ENCODE measurements at places on chromosomes 2 and 18. TPM values are rescaled to one million over a fixed set of nuclear protein-coding genes. Genes with fewer than 3 reads are reported as not detected.

DNA sequence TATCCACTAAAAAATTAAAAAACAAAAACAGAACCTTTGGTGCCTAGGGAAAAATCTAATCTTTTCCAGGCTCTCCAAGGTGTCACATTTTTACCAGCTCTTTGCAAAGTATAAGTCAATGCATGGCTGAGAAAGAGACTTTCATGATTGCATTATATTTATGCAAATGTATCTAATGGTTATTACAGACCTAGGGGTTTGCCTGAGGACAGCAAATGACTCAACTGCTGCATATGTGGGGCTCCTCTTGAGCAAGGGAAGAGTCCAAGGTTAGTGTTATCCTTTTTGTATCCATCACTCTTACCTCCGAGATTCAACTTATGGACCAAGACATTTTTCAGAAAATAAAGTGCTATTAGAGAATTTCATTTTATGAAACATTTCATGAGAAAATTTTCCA is 33.9 kb upstream of the RMP24 start:
- no peak for DNase-seq

GRCh38 chr2:234203135-234203984 is 152.9 kb downstream of the SPP2 start:
- DNase-seq = no peak

DNA sequence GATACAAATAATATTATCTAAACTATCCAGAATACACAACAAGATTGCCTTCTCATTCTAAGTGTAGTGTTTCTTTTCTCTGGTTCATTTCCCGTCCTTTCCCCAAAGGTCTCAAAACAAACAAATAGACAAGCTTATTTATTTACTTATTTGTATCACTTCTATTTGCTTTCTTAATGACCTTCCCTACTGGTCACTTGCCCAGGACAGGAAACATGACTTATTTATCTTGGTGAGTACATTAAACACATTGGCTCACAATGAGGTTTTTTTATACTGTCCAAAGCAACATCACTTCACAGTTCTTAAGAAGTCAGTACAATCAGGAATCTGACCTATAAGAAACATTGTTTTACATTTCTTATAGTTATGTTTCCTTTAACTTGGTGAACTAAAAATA is 123.3 kb upstream of the KYNU start:
- DNase-seq = no peak

GRCh38 chr2:225600865-225601264 is 201.4 kb downstream of the NYAP2 start:
- DNase-seq = no peak

DNA sequence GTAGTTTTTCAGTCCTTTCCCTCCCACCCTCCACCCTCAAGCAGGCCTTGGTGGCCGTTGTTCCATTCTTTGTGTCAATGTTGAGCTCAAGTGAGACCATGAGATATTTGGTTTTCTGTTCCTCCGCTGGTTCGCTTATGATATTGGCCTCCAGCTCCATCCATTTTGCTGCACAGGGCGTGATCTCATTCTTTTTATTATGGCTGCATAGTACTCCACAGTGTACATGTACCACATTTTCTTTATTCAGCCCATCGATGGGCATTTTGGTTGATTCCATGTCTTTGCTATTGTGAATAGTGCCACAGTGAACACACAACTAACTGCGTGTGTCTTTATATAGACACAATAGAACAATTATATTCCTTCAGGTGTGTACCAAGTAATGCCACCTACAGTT is 14.1 kb downstream of the AGAP1 start:
- no peak for DNase-seq

DNA sequence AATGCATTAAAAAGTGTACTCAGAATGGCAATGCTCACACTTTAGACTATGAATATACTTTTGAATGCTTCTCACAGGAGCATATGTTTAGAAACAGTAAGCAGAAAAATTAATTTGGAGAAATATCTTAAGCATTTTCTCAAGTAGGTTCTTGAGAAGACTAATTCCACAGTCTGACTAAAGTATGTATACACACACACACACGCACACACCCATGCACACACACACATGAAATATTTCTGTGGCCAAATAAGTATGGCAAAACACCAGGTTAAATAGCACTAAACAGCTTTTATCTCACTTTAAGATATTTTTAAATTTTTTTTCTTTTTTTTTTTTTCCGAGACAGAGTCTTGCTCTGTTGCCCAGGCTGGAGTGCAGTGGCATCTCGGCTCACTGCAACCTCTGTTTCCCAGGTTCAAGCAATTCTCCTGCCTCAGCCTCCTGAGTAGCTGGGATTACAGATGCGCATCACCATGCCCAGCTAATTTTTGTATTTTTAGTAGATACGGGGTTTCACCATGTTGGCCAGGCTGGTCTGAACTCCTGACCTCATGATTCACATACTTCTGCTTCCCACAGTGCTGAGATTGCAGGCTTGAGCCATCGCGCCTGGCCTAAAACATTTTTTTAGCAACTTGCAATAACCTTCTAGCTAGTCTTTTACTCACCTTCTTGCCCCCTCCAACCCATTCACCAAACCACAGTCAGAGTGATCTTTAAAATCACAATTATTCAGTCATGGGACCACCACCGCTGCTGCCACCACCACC is 67.5 kb upstream of the SCG2 start:
- no peak for DNase-seq

DNA sequence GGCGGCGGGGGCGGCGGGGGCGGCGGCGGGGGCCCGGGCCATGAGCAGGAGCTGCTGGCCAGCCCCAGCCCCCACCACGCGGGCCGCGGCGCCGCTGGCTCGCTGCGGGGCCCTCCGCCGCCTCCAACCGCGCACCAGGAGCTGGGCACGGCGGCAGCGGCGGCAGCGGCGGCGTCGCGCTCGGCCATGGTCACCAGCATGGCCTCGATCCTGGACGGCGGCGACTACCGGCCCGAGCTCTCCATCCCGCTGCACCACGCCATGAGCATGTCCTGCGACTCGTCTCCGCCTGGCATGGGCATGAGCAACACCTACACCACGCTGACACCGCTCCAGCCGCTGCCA is 644 bp downstream of the ONECUT2 start:
- no peak for DNase-seq

- no peak for DNase-seq
Measured at GRCh38 chr2:2824588-2824987, 493.5 kb upstream of the MYT1L start.

DNA sequence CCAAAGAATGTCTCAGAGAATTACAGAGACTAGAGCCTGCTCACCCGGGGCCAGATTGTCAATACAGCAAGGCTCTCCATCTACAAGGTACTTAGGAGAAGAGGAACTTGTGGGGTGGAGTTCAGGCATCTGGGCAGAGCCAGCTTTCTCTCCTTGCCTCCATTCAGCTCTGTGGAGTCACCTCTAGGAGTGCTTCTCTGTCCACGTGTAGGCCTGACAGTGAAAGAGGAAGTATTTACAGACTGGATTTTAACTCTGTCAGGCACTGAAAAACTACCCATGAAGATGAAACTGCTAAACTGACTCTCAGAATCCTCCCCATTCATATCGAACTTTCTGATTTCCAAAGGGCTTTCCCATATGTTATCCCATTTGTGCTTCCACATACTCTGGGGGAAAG is 315.6 kb downstream of the SETBP1 start:
- DNase-seq = no peak

DNA sequence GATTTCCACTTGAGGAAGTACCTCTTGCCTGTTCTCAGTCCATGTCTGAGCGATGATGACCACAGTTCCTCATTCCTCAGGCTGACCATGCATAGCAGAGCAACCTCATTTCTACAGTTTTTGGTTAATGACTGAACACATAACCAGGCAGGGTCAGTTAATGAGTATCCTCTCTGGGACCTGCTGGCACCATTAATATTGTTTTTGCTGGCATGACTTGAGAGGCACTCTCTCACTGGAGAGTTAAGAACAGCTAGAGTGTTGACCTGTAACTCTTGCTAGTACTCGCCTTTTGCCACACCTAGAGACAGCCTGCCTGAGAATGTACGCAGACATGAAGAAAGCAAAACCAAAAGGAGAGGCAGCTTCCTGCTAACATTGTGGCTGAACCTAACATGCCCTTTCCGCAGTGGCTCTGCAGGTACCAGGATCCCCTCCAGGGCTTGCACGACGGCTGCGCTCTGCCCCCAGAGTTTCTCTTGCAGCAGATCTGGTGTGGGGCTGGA is 23.9 kb downstream of the PECR start:
- no peak for DNase-seq

DNA sequence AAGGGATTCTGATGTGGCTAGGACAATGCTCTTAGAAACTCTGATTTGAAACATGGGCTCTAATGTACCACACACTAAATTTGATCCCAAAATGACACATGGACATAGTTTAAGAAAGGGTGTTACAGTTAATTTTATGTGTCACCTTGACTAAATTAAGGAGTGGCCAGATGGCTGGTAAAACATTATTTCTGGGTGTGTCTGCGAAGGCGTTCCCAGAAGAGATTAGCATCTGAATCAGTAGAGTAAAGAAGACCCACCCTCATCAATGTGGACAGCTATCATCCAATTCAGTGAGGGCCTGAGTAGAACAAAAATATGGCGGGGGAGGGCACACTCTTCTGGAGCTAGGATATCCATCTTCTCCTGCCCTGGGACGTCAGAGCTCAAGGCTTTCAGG is 283.1 kb upstream of the CHAC2 start:
- no peak for DNase-seq

DNA sequence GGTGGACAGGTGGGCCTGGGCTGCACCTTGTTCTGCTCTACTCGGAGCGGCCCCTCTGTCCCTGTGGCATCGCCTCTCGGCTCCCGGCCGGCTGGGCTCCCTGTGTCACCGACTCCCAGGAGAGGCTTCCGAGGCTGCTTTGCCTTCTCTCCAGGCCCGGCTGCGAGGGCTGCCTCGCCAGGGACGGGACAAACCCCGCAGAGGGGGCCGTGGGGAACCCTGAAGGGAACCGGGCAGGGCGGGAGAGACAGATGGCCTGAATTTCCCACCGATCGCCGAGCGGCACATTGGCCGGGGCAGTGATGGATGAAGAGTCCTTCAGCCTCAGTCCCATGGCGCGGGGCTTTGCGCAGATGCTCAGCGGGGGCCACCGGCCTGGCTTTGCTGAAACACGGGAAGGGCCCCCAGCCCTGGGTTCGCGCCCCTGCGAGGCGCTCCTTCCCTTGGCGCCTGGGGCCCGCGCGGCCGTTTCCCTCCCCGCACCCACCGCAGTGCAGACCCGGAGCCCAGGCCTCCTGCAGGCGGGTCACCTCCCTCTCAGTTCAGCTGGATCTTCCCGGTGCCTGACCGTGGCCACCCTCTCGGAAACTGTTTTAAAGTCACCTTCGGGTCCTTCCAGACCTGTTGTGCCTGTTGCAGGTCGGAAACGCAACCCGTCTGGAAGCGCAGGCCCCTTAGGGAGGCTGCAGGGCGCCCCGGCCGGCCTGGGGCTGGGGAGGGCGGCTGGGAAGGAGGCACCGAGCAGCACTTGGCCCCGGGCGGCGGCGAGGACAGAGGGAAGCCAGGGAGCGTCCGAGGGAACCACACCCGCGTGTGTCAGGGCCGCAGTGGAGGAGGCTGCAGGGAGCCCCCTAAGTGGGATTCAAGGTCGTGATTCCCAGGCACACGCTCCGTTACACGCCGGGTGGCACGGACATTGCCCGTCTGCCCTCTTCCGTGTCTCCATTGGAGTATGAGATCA is 341.9 kb upstream of the SALL3 start:
- DNase-seq = no peak

DNA sequence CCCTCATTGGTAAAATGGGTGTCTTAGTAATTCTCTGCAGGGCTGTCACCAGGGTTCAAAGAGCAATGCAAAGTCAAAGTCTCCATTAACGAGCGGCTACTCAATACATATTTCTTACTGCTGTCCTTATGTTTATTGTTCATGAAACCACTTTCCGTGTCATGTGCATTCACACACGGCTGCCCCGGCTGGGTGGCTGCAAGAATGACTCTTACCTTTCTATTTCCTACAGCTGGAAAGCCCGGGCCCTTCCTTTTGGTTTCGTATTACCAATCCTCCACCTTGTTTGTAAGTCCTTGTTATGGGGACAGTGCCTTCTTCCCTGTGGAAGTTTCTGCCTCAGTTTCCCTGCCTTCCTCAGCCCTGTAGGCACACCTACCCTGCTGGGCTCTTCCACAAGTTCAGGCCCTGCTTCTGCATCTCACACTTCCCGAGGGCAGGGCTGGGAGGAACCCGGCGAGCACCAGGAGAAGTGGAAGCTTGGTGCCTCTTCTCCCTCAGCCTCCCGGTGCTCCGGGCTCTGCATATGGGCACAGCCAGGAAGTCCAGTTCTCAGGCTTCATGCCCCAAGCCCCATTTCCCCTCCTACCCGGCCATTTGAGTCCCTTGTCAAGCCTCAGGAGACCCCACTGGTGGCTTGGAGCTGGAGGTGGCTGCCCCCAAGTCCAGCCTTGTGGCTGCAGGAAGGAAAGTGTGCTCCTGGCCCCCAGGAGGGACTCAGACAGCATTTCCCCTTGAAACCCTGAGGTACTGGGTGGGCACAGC is 18.7 kb upstream of the ACKR3 start:
- DNase-seq = no peak

The CREG2 gene
- polyA plus RNA-seq = 0.70 TPM

The KLF7 gene
- 12.9 TPM for polyA plus RNA-seq

The NAT8 gene
- polyA plus RNA-seq = 1.7 TPM

The SPIRE1 gene
- 11.2 TPM for polyA plus RNA-seq
